Activated T-helper 9 cell treated with anti-CD3 and anti-CD28 coated beads, Interleukin-2, amount 50 U/mL, for 16 hours (primary cell): ENCODE measurements at places on chromosomes 2 and 18.
A peak's percentile ranks its signal among the peaks of the same experiment; 100 is the strongest.

- DNase-seq = no peak
Observed at GRCh38 chr2:164841719-164842623, at the start of gene COBLL1. COBLL1 (minus strand) TSS chr2:164841823; CDS start chr2:164841196, 627 bp downstream.

DNA sequence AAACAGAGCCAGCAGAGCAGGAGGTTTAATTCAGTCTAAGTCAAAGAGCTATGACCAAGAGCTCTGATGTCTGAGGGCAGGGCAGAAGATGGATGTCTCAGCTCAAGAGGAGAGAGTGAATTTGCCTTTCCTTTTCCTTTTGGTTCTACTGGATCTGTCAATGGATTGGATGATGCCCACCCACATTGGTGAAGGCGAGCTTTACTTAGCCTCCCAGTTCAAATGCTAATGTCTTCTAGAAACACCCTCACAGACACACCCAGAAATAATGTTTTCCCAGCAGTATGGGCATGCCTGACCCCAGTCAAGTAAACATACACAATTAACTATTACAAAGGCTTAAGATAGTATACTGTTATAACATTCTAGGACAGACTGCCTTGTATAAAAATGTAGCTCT lies 236.3 kb upstream of the NRXN1 start:
- DNase-seq = no peak

GRCh38 chr18:31402026-31402373 lies 25.4 kb downstream of the DSG4 start:
- DNase-seq = no peak

GRCh38 chr2:203399031-203399430 lies 70.8 kb downstream of the ABI2 start:
- no peak for DNase-seq

DNA sequence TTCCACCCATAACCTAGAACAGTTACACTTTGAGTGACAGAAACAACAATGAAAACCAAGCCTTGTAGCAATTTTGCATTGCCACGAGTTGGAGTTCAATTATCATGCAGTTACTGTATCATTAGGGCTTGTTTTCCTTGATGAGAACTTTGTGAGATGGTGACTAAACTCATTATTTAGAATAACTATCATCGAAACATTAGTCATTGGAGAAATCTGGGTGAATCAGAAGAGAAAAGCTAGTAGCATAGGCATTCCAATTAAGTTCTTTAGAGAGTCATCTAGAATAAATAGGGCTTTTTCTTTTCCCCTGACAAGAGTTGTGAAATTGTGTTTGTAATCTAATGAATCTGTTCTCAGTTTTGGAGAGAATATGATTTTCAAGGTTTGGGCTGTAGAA lies 122.8 kb upstream of the DOCK10 start:
- no peak for DNase-seq

DNA sequence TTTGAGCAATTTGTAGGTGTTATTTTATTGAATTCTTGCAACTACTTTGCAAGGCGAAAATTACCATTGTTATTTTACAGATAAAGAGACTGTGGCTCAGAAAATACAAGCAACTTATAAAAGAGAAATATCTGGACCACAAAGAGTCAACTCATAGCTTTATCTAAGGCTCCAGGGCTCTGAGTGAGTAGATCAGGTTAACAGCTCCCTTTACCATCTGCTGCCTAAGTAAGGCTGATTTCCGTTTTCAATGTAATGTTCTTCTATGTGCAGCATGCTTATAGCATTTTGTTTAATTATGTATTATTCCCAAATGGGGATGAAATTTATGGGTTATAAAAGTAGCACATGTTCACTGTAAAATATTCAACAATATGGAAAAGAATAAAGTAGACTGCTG lies 299.1 kb upstream of the TNP1 start:
- DNase-seq = no peak

DNA sequence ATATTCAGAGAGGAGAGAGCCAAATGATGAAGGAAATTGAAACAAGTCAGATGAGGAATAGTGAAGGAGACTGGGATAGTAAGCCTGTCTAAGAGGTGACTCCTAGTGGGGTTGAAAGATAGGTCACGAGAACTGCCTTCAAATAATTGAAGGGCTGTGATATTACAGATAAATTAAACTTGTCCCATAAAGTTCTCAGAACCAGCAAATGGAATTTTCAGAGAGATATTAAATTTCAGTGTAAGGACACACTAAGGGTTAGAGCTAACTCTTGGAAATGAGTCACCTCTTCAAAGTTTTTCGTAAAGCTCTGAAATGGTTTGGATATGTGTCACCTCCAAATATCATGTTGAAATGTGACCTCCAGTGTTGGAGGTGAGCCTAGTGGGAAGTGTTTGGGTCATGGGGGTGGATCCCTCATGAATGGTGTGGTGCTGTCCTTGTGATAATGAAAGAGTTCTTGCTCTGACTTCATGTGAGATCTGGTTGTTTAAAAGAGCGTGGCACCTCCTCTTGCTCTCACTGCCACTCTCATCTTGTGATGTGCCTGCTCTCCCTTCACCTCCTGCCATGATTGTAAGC lies 87.3 kb downstream of the BABAM2 start:
- peak; percentile 2 for DNase-seq

- DNase-seq = no peak
Observed at GRCh38 chr2:99803846-99804245, 314.0 kb upstream of the REV1 start.

- no peak for DNase-seq
Observed at GRCh38 chr18:33729556-33729955, 151.5 kb downstream of the ASXL3 start.
